Naive thymus-derived CD8-positive, alpha-beta T cell (primary cell): ENCODE measurements at places on chromosomes 12 and 14.

DNA sequence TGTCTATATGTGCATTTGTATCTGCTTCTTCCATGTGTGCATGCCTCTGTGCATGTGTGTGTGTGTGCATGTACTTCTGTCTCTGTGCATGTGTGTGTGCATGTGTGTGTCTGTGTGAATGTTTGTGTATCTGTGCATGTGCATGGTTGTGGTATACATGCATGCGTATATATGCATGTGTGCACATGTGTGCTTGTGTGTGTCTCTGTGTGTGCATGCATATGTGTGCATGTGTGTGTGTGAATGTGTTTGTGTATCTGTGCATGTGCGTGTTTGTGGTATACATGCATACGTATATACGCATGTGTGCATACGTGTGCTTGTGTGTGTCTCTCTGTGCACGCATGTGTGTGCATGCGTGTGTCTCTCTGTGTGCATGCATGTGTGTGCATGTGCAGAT lies 363.2 kb upstream of the SFSWAP start:
- no peak for DNase-seq

GRCh38 chr12:47504775-47505446 lies 200.9 kb downstream of the RPAP3 start:
- no peak for DNase-seq

GRCh38 chr14:21059842-21060613 lies 2.4 kb downstream of the RNASE8 start:
- DNase-seq: no peak

DNA sequence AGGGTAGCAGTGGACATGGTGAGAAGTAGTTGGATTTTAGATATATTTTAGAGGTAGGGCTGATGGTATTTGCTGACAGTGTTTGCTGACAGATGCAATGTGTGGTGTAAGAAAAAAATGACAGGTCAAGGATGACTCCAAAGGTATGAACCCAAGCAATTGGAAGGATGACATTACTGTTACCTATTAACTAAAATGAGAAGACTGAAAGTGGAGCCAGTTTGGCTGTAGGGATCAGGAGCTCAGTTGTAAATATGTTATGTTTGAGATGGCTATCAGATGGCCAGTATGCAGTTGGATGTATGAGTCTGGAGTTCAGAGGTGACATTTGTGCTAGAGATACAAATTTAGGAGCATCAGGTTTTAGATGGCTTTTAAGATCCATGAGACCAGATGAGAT lies 17.4 kb upstream of the SERPINA6 start:
- no peak for DNase-seq
